ENCODE measurements at places on chromosomes 5 and 9. TPM values are rescaled to one million over a fixed set of nuclear protein-coding genes. Genes with fewer than 3 reads are reported as not detected.

The SPINK13 gene
- total RNA-seq: not detected

The IFNA2 gene
- not detected for total RNA-seq

The MARVELD2 gene
- 20.0 TPM for total RNA-seq

The IFNE gene
- 0.79 TPM for total RNA-seq

The IL17B gene
- total RNA-seq: not detected

The TAF11L10 gene
- 0.39 TPM for total RNA-seq

The PHF24 gene
- total RNA-seq: 0.39 TPM

The RXRA gene
- 28.7 TPM for total RNA-seq

The GTF2H2 gene
- 18.9 TPM for total RNA-seq

The BAAT gene
- not detected for total RNA-seq

The GOLPH3 gene
- 47.9 TPM for total RNA-seq

The CTNND2 gene
- total RNA-seq: under 0.01 TPM

The BTNL3 gene
- total RNA-seq: not detected

The PCDHB7 gene
- 0.79 TPM for total RNA-seq

The F2RL2 gene
- under 0.01 TPM for total RNA-seq

The STARD4 gene
- total RNA-seq: 111 TPM

The AIF1L gene
- total RNA-seq: 48.7 TPM

The PKD2L2 gene
- 0.11 TPM for total RNA-seq

The UBE2QL1 gene
- total RNA-seq: not detected

The GFI1B gene
- total RNA-seq: under 0.01 TPM

The EIF4E1B gene
- total RNA-seq: not detected

The PCDH1 gene
- 6.3 TPM for total RNA-seq

The IFNK gene
- not detected for total RNA-seq

The GRK6 gene
- total RNA-seq: 16.5 TPM

The GRIA1 gene
- not detected for total RNA-seq

The SH3TC2 gene
- total RNA-seq: 13.7 TPM

The NR4A3 gene
- total RNA-seq: not detected

The IFNB1 gene
- total RNA-seq: not detected

The FOXD1 gene
- total RNA-seq: 6.2 TPM

The TRAF2 gene
- total RNA-seq: 13.7 TPM

The SMIM27 gene
- total RNA-seq: 5.9 TPM

The MYMK gene
- not detected for total RNA-seq

The AFAP1L1 gene
- total RNA-seq: 5.9 TPM

The NINJ1 gene
- 2.7 TPM for total RNA-seq

The NME5 gene
- total RNA-seq: 0.43 TPM

The UQCRQ gene
- 78.5 TPM for total RNA-seq

The CTSV gene
- total RNA-seq: 10.2 TPM

The BARHL1 gene
- total RNA-seq: not detected

The SYK gene
- total RNA-seq: 0.33 TPM

The LCN1 gene
- total RNA-seq: not detected

The FOXD4L3 gene
- 0.39 TPM for total RNA-seq

The CCL28 gene
- 2.0 TPM for total RNA-seq

The GRXCR2 gene
- total RNA-seq: under 0.01 TPM

Data from placental epithelial cell (primary cell).